ENCODE measurements at places on chromosomes 3 and 15.

GRCh38 chr3:128054367-128054766 is 2.1 kb downstream of the SEC61A1 start:
- DNase-seq: no peak

- DNase-seq: no peak
Observed at GRCh38 chr3:52367891-52368880, 52.1 kb downstream of the DNAH1 start.

- DNase-seq: peak; percentile 33
Observed at GRCh38 chr15:81330366-81331090, 6.6 kb upstream of the STARD5 start.

DNA sequence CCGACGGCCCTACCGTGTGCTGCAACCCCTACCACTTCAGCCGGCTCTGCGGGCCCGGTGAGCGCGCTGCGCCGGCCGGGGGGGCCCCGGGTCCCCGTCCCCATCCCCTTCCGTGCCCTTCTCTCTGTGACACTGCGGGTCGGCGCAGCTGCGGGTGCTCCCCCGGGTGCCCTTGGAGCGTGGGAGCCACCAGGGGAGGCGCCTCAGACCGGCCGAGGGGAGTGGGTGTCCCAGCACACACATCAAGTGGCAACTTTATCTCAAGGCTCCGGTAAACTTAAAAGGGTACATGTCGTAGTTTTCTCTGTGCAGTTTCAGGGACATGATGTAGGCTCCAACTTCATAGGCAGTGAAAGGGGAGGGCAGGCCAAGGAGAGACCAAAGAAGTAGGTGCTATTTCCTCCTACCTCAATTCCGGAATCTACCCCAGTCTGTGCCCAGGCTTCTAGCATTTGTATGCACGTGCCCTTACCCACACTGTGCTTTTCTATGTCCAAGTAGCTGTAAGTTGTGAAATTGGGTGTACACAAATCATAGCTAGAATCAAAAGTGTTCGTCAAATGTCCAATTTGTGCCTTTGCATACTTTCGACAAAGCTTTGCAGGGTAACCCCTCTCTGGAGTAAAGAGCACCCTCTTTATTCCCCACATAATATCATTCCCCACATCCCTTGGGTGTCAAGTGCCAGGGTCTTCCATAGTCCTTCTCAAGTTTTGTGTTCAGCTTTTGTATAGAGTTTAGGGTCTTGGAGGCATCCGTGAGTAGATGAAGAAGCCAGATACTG is 2.2 kb downstream of the SMAD6 start:
- no peak for DNase-seq

- peak; percentile 89 for DNase-seq
Observed at GRCh38 chr3:169813757-169814517, 1.2 kb upstream of the LRRC34 start.

DNA sequence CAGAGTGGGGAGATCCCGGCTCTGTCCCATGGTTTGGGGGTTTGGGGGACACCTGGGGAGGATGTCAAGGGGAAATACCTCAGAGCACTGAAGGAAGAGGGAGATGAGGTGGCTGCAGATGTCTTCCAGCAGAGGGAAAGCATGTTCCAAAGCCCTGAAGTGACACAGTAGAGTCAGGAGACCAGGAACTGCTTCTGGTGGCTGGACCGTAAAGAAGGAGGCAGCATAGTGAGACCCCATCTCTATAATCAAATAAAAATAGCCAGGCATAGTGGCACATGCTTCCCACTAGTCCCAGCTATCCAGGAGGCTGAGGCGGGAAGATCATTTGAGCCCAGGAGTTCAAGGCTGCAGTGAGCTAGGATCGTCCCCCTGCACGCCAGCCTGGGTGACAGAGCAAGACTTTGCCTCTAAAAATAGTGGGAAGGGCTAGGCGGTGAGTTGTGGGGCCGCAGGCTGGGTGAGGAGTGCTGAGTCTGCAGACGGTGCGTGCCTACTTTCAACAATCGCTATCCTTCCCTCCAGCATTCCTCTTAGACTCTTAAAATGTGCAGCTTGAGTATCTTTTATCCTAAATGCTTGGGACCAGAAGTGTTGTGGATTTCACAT is 26.2 kb downstream of the HES1 start:
- DNase-seq: no peak

DNA sequence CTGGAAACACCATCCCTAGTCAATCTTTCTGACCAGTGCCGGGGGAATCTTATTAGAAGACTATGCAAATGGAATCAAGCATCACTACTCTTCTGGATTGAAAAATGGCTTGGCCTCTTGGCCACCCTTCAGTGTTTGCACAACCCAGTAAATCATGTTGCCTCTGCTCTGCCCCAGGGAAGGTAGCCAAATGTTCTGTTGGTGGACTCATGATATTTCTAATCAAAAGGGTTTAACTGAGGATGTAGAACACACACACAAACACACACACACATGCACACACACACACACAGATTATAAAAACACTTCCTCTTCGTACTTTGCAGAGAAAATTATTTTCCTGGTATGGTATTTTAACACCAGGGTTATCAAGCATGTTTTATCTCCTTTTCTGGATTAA is 7.9 kb downstream of the RBP2 start:
- DNase-seq: no peak

GRCh38 chr15:65925338-65925737 is 56.0 kb downstream of the RAB11A start:
- no peak for DNase-seq

DNA sequence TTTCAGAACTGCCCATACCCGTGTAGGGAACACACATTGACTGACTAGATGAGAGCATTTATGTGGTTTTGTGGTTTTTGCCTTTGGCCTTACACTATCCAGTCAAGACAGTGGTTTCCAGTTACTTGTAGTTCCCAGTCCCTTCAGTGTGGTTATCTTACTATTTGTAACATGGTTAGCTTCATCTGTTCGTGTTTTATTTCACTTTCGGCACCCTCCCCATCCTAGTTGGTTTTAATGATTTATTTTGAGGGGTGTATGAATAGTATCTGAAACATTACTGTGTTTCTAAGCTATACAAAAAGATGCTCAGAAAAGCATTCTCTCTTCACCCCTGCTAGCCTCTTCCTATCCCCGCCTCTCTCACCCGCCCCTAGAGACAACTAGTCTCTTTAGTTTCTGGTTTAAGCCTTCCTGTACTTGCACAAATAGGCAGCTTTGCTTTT is 14.1 kb downstream of the LYSMD4 start:
- peak; percentile 77 for DNase-seq

- no peak for DNase-seq
Observed at GRCh38 chr3:49164983-49165720, 979 bp downstream of the CCDC71 start.
